MCF 10A (cell line): ENCODE measurements at places on chromosomes 7 and 10.

GRCh38 chr7:20176578-20177242, 40.5 kb downstream of the MACC1 start:
- DNase-seq = no peak

- no peak for DNase-seq
Observed at GRCh38 chr7:7210475-7211237, 28.3 kb downstream of the C1GALT1 start.

GRCh38 chr10:103041391-103041790, 123.3 kb downstream of the CNNM2 start:
- no peak for DNase-seq

DNA sequence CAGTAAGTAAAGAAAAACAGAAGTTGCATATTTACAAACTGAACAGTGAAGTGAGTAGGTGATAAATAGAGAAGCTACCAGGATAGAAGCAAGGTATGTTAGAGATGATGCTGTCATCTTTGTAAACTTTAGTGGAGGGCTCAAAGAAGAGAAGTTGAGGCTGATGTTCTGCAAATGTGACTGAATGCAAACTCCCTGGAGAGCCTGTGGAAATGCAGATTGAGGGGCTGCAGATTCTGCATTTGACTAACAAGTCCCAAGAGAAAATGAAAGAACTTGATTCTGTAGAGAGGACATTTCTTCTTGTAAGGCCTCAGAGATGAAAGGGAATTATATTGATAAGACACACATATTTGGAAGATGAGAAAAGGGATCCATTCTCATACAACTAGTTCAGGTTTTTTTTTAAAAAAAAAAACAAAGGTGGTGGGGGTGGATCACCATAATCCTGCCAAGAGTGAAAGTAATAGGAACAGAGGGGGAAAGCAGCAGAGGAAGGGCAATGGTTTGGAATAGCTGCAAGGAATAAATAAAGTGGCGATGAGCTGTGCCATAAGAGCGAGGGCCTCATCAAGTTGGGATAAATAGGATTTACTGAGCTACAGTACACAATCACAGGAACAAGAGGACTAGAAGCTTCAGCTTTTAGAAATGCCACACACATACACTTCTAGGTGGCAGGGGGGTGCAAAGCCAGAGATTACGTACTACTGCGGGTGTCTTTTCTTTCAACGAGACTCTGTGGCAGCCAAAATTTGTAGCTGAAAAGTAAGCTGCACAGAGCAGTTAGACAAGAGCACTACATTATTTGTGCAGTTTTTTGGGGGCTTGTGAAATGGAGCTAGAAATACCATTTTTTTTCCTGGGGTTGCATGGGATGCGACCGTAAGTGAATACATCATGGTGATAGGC, 778.5 kb downstream of the NRG3 start:
- no peak for DNase-seq

DNA sequence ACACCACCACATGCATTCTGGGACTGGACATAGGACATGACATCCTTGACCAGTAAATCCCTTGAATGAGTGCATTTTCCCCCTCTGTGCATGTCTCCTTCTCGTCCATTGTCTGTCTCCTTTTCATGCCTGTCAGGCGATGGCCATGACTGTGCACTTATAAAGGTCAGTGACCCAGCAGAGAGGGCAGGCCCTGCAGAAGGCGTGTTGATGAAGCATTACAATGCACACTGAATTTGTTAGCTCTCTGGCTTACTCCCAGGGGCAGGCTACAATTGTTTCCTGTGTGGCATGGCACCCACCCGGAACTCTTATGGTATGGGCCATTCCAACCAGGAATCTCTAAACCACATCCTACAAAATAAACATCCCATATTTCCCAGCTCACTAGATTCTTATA, 71.1 kb downstream of the SAMD9 start:
- DNase-seq = no peak

GRCh38 chr10:24706479-24707118, 17.1 kb downstream of the ARHGAP21 start:
- DNase-seq = peak; percentile 93

DNA sequence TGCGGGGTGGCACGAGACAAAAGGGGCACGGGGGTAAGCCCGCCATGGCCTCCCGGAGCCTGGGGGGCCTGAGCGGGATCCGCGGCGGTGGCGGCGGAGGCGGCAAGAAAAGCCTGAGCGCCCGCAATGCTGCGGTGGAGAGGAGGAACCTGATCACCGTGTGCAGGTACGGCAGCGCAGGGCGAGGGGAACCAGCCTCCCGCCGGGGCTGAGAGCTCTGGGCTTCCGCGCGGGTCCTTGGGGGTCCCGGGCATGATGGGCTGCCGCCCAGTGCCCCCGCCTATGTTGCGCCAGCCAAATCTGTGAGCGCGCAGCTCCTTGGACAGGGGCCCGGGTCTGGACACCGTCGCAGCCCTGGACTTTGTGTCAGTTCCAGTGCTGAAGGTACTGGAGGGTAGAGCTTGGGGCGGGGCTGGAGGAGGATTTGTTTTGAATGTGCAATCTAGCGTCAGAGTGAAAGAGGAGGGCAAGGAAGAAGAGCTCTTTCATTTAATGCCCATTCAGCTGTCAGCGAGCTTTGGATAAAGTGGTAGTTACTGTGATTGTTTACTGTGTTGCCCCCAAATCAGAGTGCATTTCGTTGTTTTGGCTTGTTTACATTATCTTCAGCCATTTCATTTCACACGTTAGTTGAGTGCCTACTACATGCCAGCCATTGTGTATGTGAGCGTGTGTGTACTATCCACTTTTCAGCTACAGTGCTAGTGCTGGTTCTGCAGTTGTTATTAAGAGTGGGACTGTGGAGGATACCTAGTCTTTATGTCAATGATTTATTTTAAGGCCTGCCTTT, 777 bp downstream of the RUNDC3B start:
- DNase-seq = no peak

- DNase-seq = no peak
Observed at GRCh38 chr7:85022064-85022697, 164.7 kb downstream of the SEMA3D start.

DNA sequence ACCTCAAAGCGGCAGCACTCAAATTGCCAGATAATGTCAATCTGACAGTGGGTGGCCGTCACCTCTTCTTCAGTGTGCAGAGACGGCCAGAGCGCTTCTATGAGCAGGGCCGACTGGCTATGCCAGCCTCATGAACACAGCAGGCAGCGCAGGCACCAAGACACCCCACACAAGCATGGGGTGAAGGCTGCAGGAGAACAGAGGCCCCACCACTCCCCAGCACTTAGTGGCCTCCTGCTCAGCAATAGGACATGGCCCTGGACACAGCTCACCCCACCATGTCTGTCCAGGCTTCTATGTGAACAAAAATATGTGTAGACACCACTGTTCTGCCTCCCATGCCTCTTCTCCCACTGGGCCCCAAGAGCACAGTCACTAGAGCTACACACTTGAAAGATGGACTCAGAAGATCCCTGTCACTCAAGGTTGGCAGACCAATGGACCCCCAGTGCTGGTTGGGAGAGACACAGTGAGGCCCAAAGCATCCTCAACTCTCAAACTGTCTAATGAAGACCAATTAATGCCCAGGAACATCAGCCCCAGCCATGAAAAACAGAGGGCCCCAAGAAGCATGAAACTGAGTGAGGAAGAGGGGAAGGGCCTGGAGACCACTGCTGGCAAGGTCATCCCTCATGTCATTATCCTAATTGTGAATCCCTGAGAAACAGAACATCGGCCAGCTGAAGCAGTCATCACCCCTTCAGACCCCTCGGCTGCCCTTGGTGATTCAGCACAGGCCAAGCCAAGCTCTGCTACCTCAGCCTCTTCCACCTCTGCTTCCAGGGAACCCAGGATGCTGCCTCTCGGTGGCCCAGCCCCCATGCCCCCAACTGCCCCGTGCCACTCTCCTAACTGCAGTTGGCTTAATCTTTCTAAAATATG, 77.7 kb downstream of the GRID1 start:
- DNase-seq = no peak

- DNase-seq = peak; percentile 75
Observed at GRCh38 chr10:112585126-112585525, 138.1 kb downstream of the VTI1A start.

GRCh38 chr7:52525772-52526341, 509.6 kb upstream of the POM121L12 start:
- no peak for DNase-seq
